H4 (cell line): ENCODE measurements at places on chromosomes 11 and 22.
A peak's percentile ranks its signal among the peaks of the same experiment; 100 is the strongest.

DNA sequence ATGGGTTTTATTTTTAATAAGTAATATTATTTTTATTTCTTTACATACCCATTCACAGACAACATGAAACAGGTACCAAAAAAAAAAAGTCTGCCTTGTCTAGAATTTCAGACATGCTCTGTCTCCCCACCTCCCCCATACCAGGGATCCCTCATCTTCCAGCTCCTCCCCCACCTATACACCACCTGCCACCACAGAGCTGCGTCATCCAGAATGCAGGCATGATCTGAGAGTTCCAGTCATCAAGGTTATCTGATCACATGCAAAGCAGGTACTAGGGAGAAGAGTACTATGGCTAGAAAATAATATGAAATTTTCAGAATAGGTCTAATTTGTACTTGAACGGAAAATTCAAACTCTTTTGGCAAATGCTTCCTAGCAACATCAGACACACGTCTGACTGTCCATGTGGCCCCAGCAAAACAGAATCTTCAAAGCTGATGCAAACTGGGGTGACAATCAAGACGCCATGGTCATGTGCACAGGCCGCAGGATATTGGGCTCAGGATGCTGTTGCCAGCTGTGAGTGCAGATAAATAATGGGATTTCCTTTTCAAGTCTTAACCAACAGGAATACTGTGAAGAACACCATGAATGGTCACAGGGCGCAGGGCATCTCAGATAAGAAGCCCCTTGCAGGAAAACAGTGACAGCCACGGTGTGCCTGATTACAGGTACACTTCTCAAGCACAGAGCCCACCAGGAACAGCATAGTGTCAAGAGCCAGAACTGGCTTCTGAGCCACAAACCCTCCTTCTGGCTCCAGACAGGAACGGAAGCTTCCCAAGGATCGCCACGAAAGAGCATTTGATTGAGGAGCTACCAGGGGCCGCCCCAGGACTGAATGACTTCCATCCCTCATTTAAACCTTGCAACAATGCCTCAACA lies 169.5 kb downstream of the EFCAB6 start:
- no peak for DNase-seq

- no peak for DNase-seq
Measured at GRCh38 chr11:726278-727220, 20.5 kb downstream of the EPS8L2 start.

DNA sequence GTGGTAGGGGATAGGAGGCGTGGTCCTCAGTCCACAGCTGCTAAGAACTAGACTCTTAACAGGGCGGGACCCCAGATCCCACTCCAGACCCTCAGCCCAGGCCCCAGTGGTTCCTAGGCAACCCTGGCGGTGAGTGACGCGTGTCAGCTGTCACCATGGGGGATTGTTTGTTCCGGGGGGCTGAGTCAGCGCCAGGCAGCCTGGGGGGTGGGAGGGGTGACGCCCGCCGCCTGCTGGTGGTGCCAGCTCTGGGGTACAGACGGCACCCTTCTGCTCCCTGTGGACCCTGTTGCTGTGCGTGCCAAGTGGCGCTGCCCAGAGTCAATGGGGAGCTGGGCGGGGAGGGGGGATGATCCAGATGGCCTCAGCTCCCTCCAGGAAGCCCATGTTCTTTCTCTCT lies 2.5 kb downstream of the CNIH2 start:
- DNase-seq = no peak

DNA sequence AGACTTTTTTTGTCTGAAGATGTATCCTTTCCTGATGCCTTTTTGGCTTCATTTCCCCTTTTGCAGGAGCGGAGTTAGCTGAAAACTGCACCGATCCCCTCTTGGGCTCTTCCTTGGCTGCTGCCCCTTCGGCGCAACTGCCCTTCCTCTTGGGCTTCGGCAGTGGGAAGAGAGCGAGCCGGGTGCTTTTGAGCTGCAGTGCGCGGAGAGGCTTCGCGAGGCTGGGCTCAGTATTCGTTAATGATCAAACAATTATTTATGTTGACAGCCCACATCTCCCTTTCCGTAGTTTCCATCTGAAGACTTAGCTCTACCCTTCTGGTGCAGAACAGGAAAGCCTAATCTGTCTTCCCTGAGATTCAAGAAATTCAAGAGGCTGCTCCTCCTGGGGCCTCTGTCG lies 170.8 kb downstream of the CSNK2A3 start:
- no peak for DNase-seq

- DNase-seq = peak; percentile 98
Measured at GRCh38 chr11:130383344-130384211, 44.8 kb downstream of the ADAMTS8 start.

GRCh38 chr22:48098243-48098920 lies 1335.9 kb downstream of the TBC1D22A start:
- no peak for DNase-seq

DNA sequence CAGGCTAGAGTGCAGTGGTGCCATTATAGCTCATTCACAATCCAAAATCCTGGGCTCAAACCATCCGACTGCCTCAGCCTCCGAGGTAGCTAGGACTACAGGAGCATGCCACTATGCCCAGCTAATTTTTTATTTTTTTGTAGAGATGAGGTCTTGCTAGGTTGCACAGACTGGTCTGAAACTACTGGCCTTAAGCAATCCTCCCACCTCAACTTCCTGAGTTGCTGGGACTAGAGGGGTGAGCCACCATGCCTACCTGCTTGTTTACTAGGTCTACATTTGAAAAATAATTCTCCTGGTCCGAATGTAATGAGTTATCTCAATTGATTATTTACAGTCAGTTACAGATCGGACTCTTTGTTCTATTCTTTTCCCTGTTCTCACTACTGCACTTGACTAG lies 22.0 kb downstream of the TAF1D start:
- DNase-seq = no peak

GRCh38 chr22:23159291-23159630 lies 14.0 kb downstream of the RAB36 start:
- no peak for DNase-seq

DNA sequence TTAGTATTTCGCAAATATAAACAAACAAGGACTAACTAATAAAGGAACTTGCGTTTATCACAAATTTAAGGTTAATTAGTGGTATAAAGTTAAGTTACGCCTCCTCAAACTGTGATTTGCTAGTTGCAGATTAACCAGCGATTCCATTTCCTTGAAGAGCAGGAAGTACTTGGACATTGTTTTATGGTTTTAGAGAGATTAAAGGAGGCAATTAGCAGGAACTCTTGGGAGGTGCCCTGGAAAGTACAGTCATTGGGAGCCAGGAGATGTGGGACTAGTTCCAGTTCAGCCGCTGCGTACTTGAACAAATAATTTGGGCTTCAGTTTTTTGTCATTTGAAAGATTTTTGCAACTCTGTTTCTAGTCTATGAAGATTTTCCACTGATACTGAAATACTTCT lies 3.3 kb downstream of the FAM118B start:
- DNase-seq = no peak

DNA sequence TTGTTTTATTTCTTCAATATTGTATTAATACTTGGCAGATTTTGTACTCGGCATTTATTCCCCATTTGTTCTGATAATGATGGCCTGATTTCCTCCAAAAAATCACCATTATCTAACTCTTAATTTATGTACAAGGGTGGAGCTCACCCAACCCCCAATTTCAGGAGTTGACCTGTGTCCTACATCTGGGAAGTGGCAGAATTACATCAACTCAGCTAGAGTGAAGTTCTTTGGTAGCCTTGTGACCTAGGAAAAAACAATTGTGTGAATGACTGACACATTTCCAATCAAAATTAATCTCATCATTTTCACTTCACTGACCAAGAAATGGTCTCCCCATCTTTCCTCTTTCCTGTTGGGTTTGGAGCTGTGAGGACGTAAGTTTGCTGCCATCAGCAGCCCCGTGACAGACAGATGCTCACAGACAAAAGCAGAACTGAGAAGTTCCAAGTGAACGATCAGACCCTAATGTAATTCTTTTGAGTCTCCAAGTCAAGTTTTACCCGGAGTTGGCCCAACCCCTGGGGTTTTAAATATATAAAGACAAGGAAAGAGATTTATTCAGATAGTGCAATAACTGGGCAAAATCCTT lies 16.6 kb upstream of the MS4A6E start:
- no peak for DNase-seq

DNA sequence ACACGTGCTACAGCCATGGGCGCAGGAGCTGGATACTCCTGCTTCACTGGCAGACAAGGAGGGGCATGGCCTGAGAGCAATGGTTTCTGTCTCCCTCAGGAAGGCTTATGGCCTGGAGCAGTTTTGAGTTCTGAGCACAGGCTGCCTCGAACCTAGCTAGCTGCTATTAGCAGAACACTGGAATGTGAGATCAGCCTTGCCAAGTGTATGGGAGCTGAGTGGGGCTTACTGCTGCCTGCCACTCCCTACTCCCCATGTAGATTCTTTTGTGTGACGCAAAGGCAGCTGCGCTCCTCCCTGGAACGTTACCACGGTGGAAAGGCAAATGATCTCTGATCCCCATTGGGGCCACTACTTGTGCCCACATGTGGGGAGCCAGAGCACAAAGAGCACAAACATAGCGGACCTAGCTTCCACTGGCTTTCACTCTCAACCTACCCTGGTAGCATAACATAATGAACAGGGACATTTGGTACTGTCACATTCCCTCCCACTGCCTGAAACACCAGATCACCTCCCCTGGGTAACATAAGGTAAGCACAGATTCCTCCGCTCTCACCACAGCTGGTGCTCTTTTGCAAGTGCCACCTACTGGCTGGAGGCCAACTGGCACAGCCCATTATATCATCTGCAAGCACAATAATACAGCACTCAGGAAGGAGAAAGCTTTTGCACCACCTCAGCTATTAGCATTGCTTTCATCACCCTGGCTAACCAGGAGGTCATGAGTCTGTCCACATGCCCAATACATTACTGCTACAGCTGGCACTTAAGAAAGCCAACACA lies 84.6 kb upstream of the GUCY1A2 start:
- DNase-seq = peak; percentile 12
